ENCODE measurements at places on chromosomes 6 and 20.

DNA sequence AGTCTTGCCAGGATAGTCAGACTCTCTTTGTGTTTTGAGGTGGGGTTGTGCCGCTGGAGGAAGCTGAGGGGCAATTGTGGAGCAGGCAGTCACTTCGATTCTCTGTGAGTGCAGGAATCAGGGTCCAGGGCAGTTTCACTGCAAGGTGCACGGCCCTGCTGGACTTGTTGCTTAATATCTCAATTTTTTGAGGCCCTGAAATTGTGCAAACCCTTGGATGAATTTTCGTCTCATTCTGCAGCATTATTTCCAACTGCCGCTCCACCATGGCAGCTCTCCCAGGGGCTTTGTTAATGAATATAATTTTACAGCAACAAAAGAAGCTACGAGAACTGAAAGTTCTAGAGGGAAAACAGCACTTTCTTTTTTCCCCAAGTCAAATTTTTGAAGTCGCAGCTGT is 531.9 kb downstream of the QKI start:
- no peak for DNase-seq

DNA sequence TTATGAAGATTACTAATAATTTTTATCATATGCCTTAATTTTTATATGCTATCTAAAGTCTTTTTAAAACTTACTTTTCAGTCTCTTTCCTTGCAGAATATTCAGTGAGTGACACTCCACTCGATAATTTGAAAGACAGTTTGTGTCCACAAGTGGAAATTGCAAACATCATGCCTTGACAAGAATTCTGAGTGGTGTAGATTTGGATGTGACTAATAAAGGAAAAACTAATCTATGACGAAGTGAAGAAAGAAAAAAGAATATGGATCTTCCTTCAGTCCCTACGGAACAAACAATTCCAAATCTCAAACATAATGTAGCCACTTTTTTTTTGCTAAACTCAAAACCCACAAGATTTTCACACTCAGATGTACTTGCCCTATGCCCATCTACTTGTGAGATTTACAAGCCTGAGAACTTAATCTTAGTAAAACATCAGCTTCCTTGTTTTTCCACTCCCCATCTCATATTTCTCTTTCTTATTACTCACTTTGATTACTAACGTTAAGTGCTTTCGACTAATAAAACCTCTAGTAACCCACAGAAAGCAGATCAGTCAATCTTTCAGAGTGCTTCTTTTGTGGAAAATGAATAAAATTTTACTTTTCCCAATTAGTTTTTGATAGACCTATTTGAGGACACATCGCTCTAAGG is 1155.8 kb downstream of the GRIK2 start:
- DNase-seq = no peak

GRCh38 chr6:113271437-113271836 is 585.7 kb upstream of the MARCKS start:
- no peak for DNase-seq

DNA sequence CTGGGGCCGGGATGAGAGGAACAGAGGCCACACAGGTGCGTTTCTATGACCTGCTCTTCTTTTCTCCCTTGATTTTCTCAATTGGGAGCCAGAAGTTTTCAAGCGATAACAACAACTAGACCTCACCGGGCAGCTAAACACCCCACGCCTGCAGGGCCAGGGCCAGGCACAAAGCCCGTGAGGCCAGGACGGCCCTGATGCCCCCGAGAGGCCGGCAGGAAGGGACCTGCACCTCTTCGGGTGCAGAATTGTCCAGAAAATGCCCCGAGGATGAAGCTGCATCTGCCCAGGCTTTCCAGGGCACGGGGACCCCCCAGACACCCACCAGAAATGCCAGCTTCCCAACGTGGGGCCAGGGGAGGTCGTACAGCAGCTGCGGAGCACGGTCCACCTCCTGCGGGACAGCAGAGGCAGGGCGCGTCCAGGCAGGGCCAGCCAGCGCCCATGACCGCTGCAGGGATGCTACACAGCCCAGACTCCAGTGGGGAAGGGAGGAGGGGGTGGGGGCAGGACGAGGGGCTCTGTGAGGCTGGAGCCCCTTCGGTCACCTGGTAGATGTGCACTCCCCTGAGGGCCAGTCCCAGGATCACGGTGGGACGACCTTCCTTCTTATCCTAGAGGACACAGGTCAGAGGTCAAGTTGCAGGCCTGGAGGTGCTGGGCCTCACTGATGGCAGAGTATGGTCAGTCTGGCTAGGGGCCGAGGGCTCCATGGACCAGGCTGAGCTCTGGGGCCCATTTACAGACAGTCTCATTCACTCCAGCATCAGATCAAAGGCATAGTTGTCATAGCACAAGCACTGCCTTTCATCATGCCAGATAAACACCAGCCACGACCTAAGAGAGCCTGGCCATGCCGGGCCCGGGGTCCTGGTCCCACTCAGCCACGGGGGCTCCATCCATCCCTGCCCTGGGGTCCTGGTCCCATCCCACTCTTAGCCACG is 16.4 kb downstream of the FRMD1 start:
- no peak for DNase-seq
